ENCODE measurements at places on chromosomes 5 and 9.

DNA sequence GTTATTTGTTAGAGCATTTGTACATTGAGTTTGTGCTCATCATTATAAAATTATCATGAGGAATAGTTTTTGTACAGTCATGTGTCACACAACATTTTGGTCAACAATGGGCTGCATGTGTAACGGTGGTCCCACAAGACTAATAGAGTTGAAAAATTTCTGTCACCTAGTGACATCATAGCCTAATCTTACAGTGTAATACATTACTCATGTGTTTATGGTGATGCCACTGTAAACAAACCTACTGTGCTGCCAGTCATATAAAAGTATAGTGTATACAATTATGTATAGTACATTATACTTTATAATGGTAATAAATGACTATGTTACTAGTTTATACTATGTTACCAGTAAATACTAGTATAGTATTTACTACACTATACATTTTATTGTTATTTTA, 3.0 kb upstream of the CAMK4 start:
- DNase-seq = no peak

DNA sequence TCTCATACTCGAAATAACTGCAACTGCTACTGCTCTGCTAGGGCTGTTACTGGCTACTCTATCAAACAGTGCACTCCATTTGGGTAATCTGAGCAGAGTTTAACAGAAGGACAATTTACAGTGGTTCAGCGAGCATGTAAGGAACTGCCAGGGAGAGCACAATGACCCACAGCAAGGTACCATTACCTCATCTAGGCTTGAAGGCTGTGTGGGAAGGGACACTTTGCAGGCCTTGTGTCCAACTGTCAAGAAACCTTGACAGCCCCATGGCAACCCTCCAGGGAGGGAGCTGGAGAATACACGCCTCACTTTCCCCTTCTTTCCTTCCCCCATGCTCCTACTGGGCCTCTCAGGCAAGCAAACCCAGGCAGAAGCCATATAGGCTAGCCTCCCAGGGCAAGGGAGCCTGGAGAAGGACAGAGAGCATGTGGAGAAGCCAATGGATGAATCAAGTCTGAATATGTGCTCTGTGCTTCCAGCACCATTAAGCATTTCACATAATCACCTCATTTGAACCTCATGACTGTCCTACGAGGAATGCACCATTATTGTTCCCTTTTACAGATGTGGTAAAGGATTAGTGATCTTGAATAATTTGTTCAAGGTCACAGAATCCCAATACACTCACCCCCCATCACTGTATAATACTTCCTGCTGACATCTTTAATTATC, 49.9 kb upstream of the JAK2 start:
- no peak for DNase-seq

- DNase-seq = no peak
Observed at GRCh38 chr5:66992547-66992946, 204.1 kb downstream of the CD180 start.

GRCh38 chr5:179210478-179210877, 134.8 kb downstream of the ADAMTS2 start:
- DNase-seq = no peak

DNA sequence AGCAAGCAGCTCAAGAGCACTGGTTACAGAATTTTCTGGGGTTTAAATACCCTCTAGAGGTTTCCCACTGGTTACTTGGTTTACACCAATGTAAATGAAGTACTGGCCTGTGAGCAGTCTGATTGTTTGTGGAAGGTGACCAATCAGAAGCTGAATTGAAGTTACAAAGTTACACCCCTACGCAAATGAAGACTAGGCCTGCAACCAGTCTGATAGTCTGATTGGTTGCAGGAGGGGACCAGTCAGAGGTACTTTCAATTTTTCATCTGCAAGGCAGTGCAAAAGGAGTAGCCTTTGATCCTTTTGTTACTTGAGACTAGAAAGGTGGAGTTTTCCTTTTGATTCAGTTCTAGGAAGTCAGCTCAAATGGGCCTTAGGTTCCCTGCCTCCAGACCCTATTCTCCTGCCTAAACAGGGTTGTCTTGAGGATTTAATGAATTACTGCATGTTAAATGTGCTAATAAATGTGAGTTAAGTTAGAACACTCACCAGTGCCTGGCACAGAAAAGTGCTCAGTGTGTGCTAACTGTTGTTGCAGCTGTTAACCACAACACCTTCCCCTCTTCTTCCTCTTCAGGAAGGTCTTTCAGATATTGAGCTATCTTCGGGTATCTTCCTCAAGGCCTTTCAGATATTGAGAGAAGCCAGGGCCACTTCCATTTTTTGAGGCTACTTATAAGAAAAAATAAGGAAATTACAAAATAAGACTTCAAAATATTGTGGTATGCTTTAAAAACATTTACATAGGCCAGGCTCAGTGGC, 32.1 kb upstream of the CLINT1 start:
- no peak for DNase-seq

DNA sequence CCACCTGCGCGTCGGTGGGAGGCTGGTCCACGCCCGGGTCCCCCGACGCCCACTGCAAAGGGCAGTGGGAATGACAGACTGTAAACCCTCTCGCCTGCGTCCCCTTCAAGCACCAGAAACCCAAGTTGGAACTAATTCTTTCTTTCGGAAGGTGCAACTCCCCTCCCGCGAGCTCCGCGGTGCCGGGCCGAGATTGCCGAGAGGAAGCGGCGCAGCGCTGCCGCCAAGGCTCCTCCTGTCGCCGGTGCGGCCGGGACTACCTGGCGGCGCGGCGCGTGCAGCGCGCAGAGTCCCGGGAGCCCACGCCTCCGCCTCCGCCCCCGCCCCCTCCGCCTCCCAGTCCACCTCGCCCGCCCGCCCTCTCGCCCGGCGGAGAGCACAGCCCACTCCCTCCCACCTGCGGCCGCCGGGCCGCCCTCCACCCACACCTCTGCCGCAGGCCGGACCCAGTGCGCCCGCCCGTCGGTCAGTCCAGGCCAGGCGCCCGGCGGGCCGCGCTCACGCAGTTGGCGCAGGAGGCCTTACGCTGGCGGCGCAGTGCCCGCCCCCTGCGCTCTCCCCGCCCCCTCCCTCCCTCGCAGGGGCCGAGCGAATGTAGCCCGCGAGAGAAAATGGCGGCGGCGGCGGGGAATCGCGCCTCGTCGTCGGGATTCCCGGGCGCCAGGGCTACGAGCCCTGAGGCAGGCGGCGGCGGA, at the start of gene MAP3K1:
TSS of gene MAP3K1 (plus strand) at position 587 of the 695 bp plus-strand sequence. CDS start at position 612, 25 bp downstream.
- no peak for DNase-seq

DNA sequence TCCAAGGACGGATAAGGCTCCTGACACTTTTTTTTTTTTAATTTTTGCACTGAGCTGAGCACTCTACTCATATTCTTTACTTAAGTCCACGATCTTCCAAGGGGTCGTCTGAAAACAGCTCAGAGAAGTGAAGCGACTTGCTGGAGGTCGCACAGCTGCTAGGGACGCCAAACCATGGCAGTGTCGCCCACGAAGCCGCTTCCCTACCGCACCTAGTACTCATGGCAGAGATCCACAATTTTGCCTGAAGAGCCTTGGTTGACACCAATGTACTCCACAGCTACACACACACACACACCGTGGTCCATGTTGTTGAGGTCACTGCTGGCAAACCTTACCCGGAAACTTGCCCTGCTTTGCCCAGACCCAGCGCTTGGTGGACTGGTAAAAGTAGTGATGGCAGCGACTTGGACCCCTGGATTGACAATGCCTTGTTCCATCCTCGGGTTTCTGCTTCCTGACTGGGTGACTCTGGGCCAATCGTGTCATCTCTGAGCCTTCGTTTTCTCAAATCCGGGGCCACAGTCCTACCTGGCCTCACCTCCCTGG, 521 bp upstream of the SLIT3 start:
- DNase-seq = no peak

DNA sequence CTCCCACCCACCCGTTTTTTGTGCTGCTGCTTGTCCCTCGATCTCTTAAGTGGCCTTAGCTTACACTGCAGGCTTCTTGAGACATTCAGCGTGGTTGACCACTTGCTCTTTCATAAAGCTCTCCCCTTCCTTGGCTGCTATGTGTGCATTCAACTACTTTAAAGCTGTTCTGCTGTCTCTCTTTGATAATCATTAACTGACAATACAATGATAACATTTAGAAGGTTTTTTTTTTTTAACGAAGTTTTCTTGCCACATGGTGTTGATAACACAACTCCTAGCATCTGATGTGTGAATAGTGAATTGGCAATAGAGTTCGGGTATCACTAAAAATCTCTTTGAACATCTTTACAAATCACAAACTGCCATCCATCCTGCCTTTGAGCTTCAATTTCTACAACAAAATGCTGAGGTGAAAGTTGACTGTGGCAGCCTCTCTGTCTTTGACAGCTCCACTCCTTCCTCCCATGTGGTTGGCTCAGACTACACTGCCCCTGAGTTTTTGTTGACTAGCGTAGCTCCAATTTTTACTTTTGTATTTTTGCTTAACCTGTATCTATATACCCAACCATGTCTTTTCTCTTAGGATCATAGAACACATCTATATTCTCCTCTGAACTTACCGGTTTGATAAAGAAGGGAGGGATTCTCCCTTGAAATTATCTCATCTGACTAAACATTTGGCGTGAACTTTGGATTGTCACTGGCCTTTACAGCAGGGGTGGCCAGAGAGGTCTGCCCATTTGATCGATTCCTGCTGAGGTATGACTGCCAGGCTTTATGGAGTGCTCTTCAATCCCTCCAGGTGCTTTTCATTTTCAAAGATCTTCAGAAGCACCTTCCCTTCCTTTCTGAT, 409.4 kb upstream of the CD180 start:
- no peak for DNase-seq

DNA sequence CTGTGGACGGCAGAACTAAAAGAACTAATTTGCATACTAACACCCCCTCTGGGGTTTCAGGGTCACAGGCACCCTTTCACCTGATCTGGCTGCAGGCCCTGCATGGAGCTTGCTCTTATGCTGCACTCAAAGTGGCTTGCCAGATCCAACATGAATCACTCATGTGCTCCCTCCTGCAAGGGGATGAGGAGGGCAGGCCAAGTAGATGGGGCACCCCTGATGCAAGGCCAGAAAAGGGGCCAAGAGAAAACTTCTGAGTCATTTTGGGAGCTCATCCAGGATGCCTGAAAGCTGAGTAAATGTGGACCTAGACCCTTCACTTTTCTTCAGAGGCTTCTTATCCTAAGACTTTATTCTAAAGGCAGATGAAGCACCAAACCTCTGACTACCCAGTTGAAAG, 558.5 kb upstream of the PTGER4 start:
- no peak for DNase-seq

DNA sequence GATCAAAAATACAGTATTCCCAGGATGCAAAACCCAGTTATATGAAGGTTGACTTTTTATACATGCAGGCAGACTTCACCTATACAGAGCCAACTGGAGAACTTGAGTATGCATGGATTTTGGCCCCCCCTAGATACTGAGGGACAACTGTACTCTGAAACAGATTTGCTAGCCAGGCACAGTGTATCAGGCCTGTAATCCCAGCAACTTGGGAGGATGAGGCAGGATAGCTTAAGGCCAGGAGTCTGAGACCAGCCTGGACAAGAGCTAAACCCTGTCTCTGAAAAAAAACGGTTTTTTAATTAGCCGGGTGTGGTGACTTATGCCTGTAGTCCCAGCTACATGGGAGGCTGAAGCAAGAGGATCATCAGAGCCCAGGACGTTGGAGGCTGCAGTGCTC, 21.9 kb downstream of the PTBP3 start:
- DNase-seq = no peak

DNA sequence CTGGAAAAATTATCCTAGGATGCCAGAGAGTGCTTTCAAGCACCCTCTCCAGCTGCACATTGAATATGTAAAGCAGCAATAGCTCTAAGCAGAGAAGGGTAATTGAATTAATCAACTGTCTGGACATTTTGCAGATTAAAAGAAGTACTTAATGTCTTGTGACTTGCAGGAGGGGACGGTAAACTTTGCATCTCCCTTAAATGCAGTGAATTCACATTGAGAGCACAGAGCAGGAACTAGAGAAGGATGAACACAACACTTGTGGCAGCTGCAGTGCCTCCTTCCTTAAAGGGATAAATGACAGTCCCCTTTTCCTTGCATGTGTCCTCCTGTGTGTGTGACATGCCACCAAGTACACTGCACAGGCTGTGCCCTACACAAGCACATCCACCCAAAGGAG, 7.4 kb upstream of the CDK5RAP2 start:
- DNase-seq = no peak

DNA sequence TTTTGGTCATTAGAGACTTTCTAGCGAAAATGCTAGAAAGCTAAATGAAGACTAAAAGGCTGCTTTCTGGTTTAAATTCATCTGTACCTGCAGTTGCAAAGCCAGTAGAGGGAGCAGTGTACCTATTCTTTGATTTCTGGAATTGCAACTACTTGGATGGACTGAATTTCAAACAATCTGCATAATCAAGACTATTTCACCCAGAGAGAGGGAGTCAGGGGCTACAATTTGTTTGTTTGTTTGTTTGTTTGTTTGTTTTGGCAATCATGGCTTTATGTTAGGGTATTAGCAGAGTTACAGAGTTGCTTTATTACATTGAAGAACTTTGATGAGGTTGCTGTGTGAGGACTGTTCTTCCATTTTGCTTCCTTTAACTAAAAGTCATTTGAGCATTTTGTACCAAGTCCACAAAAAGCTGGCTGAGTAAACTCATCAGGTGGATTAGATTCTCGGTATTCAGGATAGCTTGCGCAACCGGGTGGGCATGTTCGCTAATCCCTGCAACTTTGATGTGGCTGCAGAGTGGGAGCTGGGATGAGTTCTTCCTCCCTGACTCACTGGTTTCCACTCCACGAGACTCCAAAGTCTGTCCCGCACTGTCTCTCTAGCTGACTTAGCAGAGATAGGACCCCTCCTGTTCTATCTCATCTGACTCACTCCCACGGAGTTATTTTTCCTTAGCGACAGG, 80.0 kb upstream of the TUT7 start:
- DNase-seq = peak; percentile 37

DNA sequence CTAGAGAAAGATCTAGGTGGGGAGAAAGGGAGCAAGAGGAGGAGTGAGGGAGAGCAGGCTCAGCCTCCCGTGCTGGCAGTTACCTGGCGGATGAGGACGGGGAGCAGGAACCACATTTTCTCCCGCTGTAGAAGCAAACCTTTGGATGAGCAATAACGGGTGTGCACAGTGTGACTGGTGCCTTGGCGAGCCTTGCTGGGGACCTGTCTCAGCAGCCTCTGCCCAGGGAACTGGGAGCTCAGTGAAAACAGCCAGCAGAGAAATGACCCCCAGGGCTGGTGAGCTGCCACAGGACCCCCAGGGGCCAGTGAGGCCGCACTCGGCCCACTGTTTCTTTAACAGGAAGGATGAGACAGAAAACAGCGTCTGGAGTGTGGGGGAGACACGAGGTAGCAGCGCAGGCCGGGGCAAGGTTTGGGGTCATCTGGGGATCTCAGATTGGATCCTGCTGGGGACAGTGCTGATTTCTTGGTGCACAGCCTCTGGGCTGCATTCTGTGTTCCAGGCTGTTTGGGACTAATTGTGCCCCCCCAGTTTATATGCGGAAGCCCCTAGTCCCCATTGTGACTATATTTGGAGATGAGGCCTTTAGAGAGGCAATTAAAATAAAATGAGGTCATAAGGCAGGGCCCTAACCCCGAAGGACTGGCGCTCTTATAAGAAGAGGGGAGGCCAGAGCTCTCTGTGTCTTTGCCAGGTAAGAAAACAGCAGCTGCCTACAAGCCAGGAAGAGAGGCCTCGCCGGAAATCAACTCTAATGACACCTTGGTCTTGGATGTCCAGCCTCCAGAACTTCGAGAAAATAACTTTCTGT, 118.8 kb upstream of the PHYKPL start:
- DNase-seq = no peak

Data from NCI-H1694 (cell line).